ENCODE measurements at places on chromosomes 6 and 20.

GRCh38 chr6:24520929-24521546 lies 26.3 kb downstream of the ALDH5A1 start:
- no peak for DNase-seq

DNA sequence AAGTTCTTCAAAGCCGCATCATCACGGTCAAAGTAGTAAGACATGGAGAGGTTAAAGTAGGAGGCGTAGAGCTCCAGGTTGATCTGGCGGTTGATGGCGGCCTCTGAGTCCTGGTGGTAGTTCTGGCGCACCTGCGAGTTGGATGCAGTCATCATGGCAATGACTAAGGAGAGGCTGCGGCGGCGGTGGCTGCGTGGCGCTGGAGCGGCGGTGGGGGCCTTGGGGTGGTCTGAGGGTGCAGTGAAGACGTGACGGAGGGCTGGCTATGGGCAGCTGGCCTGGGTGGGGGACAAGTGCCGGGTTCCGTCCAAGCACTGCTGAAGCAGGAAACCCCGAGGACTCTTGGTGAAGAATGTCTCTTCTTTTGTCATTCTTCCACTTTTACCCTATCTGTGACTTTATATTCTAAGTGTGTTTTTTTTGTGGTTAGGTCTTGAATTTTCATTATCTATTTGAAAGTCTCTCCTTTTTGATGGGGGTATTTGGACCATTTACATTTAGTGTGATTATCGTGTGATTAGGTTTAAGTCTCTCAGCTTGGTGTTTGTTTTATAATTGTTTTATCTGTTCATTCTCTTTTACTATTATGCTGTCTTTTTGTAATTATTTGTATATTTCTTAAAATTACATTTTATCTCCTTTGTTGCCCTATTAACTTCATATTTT lies 94.6 kb downstream of the TFAP2B start:
- no peak for DNase-seq

- no peak for DNase-seq
Measured at GRCh38 chr6:137305691-137306090, 86.5 kb upstream of the IFNGR1 start.

- DNase-seq = no peak
Measured at GRCh38 chr6:40946738-40947301, 92.2 kb downstream of the UNC5CL start.

DNA sequence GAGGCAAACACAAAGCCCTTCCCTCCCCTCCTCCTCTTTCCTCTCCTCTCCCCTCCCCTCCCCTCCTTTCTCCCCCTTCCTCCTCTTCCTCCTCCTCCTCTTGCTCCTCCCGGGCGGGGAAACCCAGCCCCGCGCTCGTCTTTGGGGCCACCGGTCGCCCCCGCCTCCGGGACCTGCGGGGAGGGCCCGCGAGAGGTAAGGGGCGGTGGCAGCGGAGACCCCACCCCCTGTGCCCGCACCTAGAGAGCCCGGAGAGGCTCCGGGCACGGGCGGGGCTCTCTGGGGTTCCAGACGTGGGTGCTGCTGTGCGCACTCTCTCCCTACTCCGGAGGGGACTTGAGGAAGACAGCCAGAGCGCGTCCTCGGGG lies at the start of gene RIN2:
RIN2 (plus strand) TSS at position 126 of the 368 bp plus-strand sequence. CDS start 131,344 bp downstream, outside the sequence.
- DNase-seq = no peak

GRCh38 chr6:42947950-42948349 lies 12.6 kb upstream of the GNMT start:
- no peak for DNase-seq

DNA sequence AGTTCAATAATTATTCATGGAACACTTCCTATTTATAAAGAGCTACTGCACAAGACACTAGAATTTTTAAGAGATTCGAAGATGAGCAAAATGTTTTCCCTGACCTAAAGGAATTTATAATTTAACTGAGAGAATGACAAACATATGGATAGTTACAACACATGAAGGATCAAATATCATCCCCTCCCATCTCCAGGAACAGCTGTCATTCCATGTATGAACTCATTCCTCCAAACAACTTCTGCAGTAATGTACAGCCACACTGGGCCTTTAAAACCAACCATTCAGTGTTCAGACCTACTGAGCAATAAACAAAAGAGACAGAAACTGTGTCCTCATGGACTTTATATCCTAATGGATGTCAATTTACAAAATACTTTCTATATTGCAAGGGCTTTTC lies 87.8 kb downstream of the KIF16B start:
- DNase-seq = no peak

- no peak for DNase-seq
Measured at GRCh38 chr6:14269436-14269835, 151.9 kb downstream of the CD83 start.

DNA sequence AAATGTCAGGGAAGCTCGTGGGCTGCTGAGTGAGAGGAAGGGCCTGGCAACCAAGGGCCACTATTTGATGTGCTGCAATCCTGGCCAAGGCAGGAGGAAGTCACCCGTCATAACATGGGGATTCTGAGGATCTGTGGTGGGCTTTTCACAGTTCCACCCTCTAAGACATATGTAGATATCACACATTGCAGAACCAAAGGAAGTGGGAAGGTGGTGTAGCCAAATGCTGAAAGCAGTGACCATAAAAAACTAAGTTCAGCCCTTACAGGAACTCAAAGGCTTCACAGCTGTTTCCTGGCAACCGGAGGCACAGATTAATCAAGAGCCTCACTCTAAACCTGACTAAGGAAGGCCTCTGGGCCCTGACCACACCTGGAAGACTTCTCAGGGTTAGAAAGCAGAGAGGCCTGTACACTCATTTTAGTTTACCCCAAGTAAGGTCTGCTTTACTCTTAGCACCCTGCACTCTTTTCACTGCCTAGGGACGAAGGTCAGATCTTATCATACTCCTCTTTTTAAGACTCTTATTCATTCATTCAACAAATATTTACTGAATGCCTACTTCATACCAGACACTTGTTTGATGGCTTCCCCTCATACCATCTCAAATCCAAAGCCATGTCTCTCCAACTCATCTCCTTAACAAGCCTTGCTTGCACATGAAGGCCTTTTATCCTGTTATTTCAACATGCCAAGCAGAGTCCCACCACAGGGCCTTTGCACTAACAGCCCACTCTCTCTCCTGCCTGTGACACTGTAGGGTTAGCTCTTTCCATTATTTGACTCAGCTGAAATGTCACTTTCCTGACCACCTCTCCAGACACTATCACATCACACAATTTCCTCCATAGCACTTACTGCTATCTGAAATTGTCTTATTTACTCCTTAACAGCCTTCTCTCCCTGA lies 2.6 kb downstream of the UBE2V1 start:
- no peak for DNase-seq

- DNase-seq = no peak
Measured at GRCh38 chr6:118548136-118548535, at the start of gene PLN. PLN (plus strand) TSS chr6:118548296; CDS start chr6:118558922, 10,626 bp downstream.

- no peak for DNase-seq
Measured at GRCh38 chr20:37516811-37517750, 4.0 kb upstream of the NNAT start.

Data from activated naive CD4-positive, alpha-beta T cell (primary cell).